ENCODE measurements at places on chromosomes 7 and 10.

GRCh38 chr10:128711806-128712205 lies 585.6 kb upstream of the MKI67 start:
- no peak for DNase-seq

DNA sequence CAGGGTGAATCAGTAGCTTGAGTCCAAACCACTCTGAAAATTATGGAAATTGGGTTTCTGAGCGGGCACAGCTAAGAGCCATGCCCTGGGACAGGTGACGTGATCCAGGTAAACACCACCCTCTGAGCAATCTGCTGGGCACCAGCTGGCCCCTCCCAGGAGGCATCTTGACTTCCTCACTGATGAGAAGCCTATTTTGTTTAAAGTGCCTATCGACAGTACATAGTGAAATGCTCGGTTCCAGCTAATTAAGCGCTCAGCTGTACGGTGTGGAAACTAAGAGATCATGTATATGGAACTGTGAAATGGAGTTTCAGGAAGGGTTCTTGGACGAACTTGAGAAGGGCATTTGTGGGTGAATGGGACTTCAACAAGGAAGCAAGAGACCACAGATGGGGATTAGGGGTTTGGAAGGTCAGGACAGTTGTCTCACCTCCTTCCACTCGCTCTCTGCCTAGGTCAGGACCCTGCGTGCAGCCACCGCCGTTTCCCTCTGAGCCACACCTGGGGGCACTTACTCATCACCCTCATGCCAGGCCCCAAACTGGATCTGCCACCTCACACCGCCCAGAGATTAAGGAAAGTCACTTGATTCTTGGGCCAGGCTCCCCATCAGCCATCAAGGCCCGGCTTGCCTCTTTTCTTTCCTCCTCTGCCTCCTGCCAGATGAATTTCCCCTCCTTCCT lies 3.2 kb downstream of the ITPRIP start:
- DNase-seq, result no peak

DNA sequence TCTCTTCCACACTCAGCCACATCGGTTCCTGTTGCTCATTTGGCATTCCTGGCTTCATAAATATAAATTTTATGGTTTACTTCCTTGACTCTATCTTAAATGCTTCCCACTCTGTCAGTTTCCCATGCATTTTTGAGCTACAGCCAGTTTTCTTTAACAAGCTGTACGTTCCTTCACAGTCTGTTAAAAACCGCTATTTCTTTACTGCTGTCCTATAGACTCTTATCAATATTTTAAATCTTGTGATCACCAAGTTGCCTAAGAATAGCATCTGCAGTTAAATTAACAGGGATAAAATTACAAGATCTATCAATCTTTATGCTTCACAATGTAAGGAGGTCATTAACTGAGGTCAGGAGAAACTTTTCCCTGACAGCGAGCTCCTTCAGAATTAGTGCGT lies 103.1 kb upstream of the RHOBTB1 start:
- DNase-seq, result no peak

DNA sequence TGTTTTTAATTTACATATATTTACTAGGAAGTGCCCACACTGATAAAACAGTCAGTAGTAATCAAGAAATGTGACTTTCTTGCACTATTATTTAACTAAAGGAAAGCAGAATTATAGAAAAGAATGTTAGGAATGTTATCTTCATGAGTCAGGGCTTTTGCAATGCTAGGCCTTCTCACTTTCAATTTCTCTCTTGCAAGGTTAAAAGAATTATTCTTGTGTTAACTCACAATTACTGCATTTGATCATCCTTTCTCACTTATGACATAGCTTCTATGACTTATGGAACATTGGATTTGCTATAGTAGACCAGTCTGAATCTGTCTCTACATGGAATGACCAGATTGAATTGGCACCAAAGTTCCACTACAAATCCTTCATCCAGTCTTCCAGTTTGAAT lies 192.4 kb downstream of the SDK1 start:
- DNase-seq, result no peak

DNA sequence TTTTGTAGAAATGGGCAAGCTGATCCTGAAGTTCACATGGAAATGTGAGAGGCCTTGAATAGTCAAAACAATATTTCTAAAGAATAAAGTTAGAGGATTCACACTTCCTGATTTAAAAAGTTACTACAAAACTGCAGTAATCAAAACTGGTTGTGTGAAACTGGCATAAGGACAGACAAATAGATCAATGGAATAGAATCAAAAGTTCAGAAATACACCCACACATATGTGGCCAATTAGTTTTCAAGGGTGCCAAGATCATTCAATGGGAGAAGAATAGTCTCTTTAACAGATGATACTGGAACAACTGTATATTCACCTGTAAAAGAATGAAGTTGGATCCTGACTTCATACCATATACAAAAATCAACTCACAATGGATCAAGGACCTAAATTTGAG lies 27.7 kb downstream of the DNAJC9 start:
- DNase-seq, result no peak

- no peak for DNase-seq
Observed at GRCh38 chr10:130557181-130557845, 421.1 kb downstream of the GLRX3 start.

DNA sequence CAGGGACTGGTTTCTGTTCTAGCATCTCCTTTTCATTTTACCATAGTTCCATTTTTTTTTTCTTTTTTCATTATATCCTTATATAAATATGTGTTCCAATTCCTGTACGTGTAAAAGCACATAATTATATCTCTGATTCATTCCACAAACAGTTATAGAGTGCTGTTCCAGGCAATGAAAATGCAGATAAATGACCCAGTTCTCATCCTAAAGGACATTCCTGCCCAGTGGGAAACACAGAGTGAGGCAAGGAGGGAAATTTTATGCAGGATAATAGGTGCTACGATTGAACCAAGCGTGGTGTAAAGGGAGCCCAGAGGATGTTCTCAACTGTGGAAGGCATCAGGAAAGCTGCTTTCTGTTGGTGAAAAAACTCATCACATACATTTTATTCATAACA lies 408.1 kb downstream of the GATA3 start:
- no peak for DNase-seq

GRCh38 chr10:46029461-46030030 lies 877 bp downstream of the NCOA4 start:
- no peak for DNase-seq

GRCh38 chr7:108911016-108911415 lies 341.3 kb downstream of the DNAJB9 start:
- no peak for DNase-seq

GRCh38 chr7:40890088-40890692 lies 755.4 kb downstream of the SUGCT start:
- DNase-seq, result no peak

GRCh38 chr10:117352724-117353123 lies 22.5 kb downstream of the PDZD8 start:
- DNase-seq, result no peak

- DNase-seq, result no peak
Observed at GRCh38 chr10:5603091-5603847, 63.1 kb downstream of the ASB13 start.

- DNase-seq, result no peak
Observed at GRCh38 chr10:122221958-122222357, 49.1 kb upstream of the BTBD16 start.

DNA sequence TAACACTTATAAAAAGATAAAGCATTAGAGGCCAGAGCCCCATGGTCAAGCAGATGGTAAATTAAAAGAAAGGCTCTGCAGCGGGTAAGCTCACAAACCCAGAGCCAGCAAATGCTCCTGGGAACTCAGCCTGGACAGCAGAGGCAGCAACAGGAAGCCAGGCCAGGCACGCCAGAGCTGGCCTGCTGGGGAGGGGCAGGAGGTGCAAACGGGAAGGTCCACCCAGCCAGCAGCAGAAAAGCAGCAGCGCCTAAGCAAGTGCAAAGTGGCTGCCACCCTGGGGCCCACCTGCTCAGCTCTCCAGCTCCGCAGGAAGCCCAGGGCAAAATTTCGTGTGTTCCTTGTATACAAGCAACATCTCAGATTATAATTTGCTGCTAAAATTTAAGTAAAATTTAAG lies 82.7 kb upstream of the GPR22 start:
- no peak for DNase-seq

- no peak for DNase-seq
Observed at GRCh38 chr10:71335173-71335708, 16.2 kb downstream of the SLC29A3 start.

GRCh38 chr10:77960829-77961329 lies 34.3 kb upstream of the DLG5 start:
- no peak for DNase-seq

DNA sequence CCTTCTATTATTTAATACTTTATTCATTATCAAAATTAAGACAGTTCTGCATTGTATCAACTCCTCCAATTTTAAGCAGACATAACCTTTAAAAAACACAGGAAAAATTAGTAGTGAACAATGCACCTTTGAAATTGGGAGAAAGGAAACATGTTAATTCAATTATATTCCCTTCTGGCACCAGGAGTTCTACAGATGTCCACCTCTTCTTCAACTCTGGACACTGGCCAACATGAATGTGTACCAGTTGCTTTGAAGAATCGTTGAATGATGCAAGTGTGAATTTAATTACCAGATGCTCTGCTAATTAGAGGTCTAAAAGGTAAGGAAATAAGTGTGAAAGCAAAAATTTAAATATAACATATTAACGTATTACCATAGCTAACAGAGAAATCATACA lies 206.7 kb upstream of the IGFBP3 start:
- no peak for DNase-seq

DNA sequence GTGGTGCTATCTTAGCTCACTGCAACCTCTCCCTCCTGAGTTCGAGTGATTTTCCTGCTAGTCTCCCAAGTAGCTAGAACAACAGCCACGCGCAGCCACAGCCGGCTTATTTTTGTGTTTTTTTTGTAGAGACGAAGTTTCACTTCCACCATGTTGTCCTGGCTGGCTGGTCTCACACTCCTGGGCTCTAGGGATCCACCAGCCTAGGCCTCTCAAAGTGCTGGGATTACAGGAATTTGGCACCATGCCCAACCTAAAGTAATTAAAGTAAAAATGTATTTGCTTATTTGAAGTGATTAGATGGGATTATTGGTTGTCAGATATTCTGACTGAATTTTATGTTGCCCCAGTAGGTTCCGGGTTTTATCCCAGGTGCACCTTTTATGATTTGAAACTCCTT lies 22.7 kb downstream of the LUC7L2 start:
- no peak for DNase-seq

DNA sequence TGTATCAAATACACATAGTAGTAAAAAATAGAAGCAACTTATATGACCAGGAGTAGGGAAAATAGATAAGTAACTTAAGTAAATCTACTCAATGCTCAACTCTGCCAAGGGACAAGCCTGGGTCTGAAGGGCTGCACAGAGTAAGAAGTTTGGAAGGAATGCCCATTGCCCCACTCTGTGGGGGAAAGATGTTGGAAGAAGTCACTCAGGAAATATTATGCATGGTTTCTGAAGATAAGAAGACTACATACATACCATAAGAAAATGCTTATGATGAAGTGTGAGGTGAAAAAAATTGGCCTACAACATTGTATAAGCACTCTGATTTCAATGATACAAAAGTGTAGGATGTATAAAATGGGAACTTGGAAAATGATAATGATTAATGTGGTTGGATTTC lies 54.0 kb downstream of the LAMB4 start:
- no peak for DNase-seq

Data from NCI-H1092 (cell line).